ENCODE measurements at places on chromosomes 12 and 14.

GRCh38 chr12:2540535-2540941 lies 254.2 kb upstream of the FKBP4 start:
- no peak for DNase-seq

- no peak for DNase-seq
Measured at GRCh38 chr12:3718100-3718499, 34.8 kb downstream of the CRACR2A start.

DNA sequence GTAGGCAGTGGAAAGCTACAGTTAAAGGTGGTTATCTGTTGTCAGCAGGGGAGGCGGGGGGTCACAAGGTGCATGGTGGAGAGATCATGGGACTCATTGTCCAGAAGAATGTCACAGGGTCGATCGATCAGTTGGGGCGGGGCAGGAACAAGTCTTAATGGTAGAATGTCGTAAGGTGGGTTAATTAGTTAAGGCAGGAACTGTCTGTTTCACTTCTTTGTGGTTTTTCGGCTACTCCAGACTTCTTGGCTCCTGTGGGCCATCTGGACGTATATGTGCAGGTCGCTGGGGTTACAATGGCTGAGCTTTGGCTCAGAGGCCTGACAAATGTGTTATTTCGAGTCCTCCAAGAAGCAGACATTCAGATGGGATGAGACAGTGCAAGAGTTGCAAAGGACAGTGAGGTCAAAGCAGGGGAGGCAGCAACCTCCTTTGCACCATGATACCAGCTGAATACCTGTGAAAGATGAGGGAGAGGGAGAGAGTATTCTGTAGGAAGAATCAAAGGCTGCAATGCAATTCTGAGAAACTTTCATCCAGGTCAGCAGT lies 246.9 kb upstream of the TMEM132C start:
- no peak for DNase-seq

GRCh38 chr14:101194373-101195308 lies 291.1 kb upstream of the RTL1 start:
- no peak for DNase-seq

DNA sequence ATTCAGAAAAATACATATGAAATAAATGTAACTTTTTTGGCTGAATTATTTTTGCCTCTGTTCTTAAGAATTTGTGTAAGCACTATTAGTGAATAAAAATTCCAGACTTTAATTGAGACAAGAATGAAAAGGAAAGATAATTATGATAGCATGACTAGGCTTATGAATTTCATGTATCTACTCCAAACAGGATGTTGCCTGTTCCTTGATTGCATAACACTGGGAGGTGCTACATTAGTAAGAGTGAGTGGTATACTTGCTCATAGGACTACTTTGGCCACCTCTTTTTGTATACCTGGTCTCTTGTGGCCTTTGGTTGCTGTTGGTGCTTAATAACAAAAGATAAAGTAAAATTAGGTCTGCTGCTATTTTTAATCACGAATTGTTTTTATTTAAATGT lies 112.8 kb downstream of the NAV3 start:
- no peak for DNase-seq

DNA sequence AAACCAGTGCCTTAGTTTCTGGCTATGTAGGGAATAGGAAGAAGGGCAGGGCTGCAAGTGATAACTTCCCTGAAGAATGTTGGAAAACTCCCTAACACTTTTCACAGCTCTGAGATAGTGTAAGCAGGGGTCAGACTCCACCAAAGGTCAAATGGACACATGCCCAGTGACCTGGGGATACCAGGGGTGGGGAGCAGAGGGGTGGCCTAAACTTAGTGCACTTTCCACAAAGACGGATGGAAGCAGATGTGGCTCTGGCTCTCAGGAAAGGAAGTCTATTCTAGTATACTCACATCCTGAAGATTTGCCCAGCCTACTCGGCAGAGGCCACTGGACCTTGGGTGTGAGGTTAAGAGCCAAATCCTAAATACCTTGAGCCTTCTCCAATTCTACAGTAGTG lies 285.8 kb downstream of the NUAK1 start:
- no peak for DNase-seq

- no peak for DNase-seq
Measured at GRCh38 chr14:106686533-106686932, 1160.2 kb downstream of the TMEM121 start.

Measured in NCI-H510A treated with DMSO at 0.1 percent for 48 hours (cell line).